ENCODE measurements at places on chromosomes 2 and 18.

DNA sequence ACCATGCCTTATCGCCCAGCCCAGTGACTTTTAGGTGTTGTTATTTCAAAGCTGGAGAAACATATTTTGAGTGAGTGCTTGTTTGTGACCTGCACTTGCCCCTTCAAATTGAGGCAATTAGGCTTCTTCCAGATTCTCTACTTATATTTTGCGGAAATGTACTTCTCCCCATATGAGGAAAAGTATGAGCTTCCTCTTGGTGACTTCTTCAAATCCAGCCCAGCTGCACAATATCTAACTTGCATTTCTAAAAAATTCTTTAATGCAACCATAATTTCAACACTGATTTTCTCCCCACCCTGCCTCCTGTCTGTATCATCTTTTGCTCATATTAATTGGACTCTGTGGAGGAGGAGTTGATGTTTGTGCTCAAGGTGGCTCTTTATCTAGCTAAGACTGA lies 391.2 kb upstream of the POU3F3 start:
- no peak for DNase-seq

DNA sequence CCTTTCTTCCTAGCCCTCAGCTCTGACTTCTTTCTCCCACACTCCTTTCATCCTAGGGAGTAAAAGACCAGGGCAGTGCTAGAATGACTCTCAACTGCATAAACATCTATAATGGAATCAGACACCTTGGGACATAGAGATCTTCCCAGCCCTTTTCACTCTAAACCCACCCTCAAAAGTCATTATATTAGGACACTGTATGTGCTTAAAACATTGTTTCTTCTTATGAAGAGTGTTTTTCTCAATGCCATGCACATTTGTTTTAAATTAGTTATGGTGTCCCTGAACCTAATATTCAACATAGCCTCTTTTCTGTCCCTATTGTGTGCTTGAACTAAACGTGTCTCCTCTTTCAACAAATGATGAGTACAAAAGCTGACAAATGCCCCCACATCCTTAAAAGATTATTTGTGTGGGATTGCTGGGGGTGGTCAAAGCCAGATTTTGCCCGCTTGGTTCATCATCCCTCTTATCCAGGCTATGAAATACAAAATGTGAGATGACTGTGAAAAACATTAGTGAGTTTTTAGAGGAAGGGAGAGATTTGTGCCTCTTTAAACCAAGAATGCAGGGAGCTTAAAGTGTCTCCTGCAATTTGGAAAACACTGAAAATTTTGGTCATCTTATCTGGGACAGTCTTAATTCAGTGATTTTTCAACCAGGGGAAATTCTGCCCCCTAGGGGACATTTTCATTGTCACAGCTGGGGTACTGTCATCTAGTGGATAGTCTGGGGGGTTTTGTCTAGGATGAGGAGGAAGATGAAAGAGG lies 29.0 kb downstream of the SERPINB5 start:
- DNase-seq = peak; percentile 39

DNA sequence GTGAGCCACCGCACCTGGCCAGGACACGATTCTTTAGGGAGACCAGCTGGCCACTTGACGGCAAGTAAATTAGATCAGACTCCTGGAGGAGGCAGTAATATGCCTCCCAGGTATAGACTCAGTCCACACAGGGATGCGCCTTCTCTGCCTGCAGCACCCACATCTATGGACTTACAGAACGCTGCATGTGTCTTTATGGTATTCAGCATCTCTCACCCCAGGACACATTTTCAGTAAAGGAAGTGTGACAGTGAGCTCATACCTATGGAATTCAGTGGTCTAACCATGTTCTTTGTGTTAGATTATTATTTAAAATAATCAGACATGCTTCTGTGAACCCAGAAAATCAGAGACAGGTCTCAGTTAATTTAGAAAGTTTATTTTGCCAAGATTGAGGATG lies 5.9 kb upstream of the NARS1 start:
- no peak for DNase-seq

GRCh38 chr2:15674637-15675455 lies 83.2 kb downstream of the DDX1 start:
- peak; percentile 72 for DNase-seq

DNA sequence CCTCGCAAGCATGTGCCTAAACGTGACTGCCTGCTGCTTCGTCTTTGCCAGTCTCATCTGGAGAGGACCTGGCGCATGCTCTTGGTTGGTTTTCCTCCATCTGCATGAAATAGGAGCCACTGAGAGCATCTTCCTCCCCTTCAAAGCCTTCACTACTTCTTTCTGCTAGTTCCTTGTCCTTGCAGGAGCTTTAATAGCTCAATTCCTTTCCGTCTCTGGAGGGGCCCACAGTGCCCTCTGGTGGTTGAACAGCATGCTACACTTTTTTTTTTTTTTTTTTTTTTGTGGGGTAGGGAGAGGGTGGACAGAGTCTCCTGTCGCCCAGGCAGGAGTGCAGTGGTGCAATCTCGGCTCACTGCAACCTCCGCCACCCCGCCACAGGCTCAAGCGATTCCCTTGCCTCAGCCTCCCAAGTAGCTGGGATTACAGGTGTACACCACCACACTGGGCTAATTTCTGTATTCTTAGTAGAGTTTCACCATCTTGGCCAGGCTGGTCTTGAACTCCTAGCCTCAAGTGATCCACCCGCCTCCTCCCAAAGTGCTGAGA lies 59.6 kb downstream of the SP110 start:
- DNase-seq = peak; percentile 61

- DNase-seq = no peak
Observed at GRCh38 chr18:14053661-14054060, 78.6 kb downstream of the ZNF519 start.

DNA sequence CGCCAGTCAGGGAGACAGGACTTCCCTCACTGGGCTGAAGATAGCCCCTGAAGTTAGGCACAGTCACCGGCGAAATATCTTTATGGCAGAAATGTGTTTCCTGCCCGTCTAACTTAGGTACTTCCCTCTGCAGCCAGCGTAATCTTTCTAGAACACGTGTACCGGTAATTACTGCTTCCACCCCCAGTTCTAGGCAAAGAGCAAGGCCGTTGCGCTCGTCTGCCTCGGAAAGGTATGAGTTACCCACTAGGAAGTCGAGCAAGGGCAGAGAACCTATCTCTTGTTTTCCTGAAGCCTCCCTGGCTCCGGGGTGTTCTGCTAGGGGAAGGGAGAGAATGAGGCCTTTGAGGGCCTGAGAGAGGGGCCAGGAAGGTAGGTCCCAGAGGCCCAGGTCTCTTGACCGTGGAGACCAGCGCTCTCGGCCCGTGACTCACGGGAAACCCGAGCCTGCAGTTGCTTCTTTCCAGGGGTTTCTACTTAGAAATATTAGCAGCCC lies 70.0 kb downstream of the TWSG1 start:
- no peak for DNase-seq

DNA sequence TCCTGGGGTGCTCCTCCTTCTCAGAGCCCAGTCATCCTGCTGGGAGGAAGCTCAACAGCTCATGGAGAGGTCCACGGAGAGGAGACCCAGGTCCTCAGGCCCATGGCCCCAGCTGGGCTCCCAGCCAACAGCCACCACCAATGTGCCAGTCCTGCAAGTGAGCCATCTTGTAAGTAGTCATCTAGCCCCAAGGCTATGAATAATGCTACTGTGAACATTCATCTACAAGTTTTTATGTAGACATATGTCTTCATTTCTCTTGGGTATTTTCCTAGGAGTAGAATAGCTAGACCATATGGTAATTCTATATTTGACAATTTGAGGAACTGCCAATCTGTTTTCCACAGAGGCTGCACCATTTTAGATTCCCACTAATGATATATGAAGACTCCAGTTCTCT lies 166.1 kb downstream of the MTCL1 start:
- no peak for DNase-seq

GRCh38 chr2:178506101-178506500 lies 25.8 kb downstream of the PLEKHA3 start:
- no peak for DNase-seq

DNA sequence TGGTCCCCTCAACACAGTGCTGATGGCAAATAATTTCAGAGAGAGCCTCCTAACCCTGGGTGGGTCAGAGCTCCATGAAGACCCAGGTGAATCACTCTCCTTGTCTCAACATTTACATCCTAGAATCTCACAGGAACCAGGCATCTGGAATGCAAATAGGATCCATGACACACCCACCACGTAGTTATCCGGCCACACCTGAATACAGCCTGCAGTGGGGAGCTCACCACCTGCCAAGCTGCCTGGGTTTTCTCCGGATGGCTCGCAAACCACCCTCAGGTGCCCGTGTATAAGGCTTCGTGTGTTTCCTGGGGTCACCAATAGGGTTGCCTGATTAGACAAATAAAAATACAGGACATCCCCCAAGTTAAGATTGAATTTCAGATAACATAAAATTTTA lies 9.9 kb downstream of the CHST10 start:
- DNase-seq = no peak

DNA sequence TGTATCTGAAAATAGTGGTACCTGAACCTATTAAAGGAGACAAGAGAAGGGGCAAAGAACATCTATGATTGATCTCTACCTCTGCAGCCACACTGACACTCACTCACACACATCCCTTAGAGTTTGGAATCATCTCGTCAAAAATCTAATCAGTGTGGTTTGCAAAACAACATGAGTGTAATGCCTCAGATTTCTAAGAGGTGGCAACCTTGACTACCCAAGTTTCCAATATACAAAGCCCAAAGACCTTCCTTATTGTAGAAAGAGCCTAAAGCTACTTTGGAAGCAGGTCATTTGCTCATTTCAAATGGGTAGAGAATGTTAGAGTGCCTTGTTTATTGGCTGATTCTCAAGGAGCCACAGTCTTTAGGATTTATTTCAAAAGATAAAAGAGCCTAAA lies 444.9 kb downstream of the ARHGAP15 start:
- no peak for DNase-seq

DNA sequence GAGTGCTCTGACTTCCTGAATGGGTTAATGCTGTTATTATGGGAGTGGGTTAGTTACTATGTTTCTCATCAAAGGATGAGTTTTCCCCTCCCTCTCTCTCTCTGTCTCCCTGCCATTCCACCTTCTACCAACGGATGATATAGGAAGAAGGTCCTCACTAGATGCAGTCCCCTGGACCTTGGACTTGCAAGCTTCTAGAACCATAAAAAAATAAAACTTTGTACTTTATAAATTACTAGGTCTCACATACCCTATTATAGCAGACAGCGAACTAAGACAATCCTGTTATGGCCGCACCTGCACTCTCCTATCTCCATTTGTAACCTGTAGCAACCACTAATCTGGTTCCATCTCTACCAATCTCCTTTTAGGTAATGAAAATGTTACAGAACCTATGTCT lies 564.9 kb downstream of the CNTNAP5 start:
- DNase-seq = no peak

DNA sequence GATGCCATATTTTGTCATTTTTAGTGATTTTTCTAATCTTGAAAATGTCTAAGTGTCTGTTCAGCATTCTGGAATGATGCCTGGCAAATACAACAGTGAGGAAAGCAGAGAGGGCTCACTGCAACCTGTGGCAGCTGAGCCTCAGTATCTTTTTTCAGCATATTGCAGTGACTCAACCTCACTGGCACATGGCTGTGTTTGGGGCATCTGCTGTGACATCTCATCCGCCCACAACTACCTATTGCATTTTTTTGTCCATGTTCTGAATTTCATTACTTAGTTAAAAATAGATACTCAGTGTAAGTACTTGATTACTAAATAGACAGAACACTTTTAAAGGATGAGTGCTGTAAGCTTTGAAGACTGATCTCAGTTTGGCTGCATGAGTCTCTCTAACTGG lies 10.7 kb downstream of the BABAM2 start:
- DNase-seq = no peak

- no peak for DNase-seq
Observed at GRCh38 chr18:7305416-7305815, 74.5 kb downstream of the LRRC30 start.

DNA sequence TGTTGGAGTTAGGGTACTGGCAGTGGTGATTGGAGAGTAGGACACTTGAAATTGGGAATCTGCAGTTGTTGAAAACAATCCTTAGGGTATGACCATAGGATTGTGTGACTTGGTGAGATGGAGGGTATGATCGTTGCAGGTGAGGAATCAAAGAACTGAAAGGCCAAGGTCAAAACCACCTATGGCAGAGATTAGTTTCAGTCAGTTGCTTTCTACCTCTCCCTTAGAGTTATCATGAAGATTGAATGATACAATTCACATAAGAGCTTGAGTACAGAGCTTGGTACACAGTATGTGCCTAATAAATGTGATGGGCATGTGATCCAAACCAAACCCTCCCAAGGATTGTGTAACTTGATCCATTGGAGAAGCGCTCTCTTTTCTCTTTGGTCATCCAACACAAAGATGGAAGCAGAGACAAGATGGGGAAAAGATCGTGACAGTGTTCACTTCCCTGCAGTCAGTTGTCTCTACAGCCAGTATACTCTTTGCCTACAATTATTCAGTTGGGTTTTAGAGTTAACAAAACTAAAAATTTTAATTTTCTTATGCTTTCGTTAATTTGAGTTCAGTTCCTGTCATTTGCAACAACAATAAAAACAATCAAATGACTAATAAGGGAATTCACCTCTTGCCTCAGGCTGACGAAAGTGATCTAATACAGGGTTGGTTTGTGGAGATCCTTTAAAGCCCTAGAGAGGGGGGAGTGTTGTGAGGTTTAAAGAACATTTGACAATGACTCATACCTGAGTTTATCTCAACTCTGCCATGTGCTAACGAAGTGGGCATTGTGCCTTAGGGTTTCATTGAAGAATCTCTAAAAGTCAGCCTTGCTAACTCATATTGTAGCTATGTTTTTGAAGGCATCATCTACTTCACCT lies 14.8 kb upstream of the SMAD2 start:
- DNase-seq = peak; percentile 25

DNA sequence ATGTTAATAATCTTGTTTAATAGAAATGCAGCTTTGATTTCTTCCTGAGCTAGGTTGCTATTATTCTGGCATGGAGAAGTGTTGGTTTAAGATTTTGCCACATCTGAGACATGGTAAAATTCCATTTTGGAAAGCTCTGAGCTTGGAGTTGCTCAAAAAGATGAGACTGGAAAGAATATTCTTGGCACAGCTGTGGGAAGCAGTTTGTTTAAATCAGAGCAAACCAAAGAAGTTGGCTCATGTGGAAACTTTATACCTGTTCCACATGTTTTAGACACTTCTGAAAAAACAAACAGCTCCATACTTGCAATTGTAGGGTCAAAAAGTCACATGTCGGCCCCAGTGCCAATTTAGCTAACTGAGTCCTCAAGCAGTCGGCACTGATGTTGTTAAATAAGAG lies 116.6 kb downstream of the SLC4A3 start:
- no peak for DNase-seq

- DNase-seq = no peak
Observed at GRCh38 chr2:14749884-14750283, 117.4 kb downstream of the LRATD1 start.

GRCh38 chr2:37890893-37891495 lies 34.1 kb upstream of the RMDN2 start:
- DNase-seq = peak; percentile 73

DNA sequence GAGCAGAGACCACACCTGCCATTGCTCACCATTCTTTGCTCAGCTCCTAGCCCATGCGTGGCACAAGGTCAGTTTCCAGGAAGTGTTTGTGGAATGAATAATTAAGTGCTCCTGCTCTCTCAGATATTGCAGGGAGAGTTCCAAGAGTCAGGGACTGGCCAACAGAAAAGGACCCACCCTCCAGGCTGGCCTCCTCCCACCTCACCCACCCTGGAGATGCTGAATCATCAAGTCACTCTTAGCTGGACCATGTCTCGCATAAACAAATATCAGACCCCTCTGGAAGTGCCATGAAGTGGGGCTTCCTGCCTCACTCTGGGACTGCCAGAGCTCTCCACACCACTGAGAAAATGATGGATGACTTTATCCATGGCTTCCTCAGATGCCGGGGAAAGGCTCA lies 256.0 kb downstream of the TNS1 start:
- DNase-seq = peak; percentile 49

- peak; percentile 9 for DNase-seq
Observed at GRCh38 chr2:16774980-16775898, 109.6 kb upstream of the CYRIA start.
